Left kidney (tissue), 8 donors: ENCODE measurements at places on chromosomes 4 and X. TPM values are rescaled to one million over a fixed set of nuclear protein-coding genes. Genes with fewer than 3 reads are reported as not detected.
A peak's percentile ranks its signal among the peaks of the same experiment; 100 is the strongest.

Gene XG
- polyA plus RNA-seq, result 0.65 TPM

- DNase-seq, result no peak
These were observed 10.9 kb downstream of the GPAT3 start for GRCh38 chr4:83546786-83547185.

DNA sequence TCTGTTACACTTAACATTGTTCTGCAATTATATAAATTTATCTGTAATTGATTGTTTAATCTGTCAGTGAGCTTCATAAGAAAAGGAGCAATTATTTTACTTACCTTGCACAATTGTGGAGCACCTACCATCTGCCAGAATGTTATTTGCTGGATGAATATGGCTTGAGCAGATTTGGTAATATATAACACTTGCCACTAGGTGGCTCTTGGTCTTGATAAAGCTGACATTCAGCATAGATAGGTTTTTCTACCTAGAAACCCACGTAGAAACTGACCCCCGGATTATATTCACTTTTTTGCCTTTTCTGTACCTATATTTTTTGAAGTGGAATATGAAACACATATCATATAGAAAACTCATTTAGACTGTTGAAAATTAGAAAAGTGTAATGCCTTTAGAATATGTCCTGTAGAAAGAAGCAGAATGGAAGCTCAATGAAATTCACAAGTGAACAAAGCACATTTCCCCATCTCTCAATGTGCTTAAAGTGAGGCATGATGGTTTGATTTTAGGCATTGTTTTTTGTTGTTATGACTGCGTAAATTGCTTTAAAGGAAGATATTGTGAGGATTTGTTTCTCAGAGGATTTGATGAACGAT lies 9.5 kb downstream of the RBPJ start:
- peak; percentile 53 for DNase-seq

DNA sequence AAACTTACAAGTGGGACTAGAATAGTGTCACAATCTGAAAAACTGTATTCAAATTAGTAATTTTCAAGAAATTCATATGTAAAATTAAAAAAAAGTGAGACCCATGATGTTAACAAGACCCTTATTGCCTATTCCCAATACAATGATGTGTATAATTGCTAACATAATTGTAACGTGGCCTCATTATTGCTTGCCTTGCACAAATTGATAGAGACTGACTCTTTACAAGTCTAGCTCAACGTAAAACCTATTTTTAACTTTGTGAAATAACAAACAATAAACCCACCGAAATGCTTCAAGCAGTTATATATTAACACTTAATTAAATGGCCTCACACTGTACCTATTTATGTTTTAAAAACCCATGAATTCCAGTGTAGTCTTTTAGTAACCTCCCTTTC lies 312.5 kb downstream of the DACH2 start:
- no peak for DNase-seq

- DNase-seq, result peak; percentile 38
These were observed 82.1 kb downstream of the ALPK1 start for GRCh38 chr4:112379306-112379705.
